DMS 273 treated with DMSO at 0.1 percent for 48 hours (cell line): ENCODE measurements at places on chromosomes 1 and 21.

DNA sequence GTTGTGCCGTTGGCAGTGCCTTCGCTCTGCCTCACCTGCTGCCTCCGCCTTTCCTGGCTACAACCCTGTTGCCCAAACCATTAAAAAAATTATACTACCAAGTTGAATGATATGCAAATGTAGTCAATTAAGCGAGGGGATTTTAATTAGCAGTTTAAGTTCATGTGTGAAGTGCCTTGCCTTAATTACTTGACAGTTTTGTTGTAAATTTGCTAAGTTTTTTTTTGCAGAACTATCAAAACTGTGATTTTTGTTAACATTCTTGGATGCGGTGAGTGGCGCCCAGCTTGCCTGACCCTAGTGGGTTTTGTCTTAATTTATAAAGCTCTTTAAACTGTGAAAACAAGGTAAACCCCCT lies 10.9 kb downstream of the SKI start:
- no peak for DNase-seq

DNA sequence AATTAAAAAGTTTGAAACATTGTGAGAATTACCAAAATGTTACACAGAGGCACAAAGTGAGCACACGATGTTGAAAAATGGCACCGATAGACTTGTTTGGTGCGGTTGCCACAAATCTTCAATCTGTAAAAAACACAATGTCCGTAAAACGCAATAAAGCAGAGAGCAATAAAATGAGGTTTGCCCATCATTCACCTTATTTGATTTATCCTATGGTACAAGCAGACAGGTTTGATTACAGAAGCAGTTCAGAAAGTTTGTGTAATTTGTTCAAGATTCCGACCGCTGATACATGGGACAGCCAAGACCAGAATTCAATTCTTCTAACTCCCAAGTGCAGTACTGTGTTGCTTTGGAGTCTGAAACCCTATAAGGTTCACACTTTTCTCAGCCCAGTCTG lies 318.3 kb upstream of the PROX1 start:
- DNase-seq = no peak

GRCh38 chr1:57887964-57888491 lies 464.2 kb upstream of the DAB1 start:
- no peak for DNase-seq

GRCh38 chr1:230327892-230328284 lies 98.2 kb downstream of the PGBD5 start:
- DNase-seq = no peak

- no peak for DNase-seq
These were observed 526 bp downstream of the TPR start for GRCh38 chr1:186374303-186375151.

DNA sequence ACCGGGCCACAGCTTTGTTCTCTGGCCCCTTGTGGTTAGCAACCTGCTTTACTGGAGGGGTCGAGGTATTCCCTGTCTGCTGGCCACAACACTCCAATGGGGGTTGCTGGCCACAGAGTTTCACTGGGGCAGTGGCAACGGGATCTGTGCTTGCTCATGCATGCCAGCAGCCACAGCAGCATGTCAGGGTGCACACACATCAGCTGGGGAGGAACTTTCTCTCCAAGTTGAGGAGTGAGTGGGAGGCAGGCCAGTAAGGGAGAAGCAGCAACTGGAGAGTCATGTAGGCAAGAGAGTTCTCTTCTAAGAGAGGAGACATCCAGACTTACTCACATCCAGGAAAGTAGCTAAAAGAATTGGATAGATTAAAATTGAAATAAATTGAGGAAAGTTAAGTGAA lies 38.0 kb downstream of the SAMD13 start:
- no peak for DNase-seq

DNA sequence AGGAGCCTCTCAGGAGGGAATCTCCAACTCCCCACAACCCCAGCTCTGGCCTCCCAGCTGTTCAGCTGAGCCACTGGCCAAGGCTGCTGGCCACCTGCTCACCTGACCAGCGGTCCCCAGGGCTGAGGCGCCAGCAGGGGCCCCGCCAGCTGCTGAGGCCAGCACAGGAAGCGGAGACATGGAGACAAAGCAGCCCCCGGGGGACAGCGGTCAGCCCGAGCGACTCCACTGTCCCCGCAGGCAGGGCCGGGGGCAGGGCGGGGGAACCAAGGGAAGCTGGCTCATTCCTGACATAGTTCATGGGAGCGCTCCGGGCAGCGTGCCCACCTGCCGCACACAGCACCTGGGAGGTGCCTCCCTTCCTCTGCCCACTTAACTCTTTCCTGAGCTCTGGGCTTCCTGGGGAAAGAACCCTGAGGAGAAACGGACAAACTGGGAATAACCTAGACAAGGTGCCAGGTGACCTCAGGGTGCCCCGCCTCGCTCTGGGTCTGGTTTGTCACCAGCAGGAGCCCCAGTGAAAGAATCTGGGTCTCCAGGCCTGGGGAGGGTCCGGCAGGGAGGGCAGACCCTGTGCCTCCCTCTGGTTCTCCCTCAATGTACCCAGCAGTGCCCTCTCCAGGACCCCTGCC lies 10.7 kb downstream of the EPHA2 start:
- DNase-seq = no peak

GRCh38 chr1:92228401-92228800 lies 10.7 kb downstream of the C1orf146 start:
- no peak for DNase-seq

- DNase-seq = no peak
These were observed 300.3 kb upstream of the B3GALT2 start for GRCh38 chr1:193486671-193487229.

DNA sequence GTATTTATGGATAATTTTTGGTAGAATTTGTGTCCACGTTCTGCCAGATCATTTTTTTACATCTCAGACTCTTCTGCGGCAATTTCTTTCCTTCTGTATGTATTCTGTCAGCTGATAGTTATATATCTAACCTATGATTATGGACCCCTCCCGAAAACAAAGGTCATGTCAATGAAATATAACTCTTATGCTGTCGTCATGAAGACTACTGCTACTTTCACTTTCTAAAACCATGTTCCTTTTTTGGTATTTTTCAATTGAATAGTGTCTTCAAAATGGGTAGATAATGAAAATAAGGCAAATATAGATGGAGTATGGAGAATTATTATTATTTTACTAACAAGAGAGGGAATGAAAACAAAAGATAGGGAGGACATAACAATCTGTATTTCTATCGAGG lies 3.2 kb downstream of the ANGPTL1 start:
- no peak for DNase-seq

DNA sequence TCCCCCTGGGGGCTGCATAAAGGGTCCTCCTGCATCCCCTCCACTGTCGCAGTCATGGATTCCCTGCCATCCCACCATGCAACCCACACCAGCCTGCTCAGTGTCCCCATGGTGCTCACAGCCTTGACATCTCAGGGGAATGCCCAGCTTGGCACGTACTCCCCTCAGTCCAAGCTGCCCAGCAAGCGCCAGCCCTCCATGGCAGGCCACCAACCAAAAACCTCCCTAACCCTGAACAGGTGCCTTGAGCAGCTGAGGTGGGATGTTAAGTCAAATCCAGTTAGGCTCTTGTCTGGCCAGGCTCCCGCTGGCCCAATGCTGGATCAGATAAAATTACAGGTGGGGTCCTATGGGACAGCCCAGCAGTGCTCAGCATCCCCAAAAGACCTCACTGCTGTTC lies 341 bp downstream of the VTCN1 start:
- no peak for DNase-seq

DNA sequence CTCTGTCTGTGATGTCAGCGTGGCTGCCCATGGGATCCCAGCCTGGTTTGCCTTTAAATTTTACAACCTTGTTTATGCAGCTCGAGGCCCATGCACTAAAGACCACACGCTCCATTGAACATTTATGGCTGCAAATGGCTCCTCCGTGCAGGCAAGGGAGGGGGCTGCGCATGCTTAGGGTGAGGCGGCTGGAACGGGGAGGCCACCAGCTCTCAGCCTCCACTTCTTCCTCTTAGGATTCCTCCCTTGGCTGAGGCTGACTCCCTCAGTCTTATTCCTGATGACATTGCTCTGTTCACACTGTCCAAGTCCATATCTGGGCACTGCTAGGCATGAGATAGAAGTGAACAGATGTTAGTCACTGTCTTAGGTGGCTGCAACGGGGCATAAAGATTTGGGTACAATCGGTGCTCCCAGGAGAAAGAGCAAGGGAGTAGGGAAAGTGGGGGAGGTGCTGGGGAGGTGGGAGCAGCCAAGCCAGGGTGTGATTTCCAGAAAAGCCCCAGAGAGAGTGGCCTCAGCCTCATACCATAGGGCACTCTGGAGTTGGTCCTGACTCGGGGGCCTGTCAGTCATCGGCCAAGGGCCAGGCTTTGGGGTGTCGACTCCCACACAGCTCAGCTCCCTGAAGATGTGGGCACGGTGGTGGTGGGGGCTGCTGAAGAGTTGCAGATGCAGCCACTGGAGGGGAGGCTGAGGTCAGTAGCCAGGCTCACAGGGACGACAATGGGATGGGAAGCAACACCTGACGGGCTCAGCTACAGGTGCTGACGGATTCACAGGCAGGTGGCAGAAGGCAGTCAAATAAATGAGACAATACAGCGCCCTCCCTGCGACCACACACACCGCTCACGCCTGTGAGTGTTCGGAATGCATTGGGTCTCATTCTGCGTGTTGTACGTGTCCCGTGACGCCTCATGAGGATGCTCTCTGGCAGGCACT lies 37.3 kb upstream of the ACTL8 start:
- no peak for DNase-seq

- no peak for DNase-seq
These were observed 34.2 kb upstream of the ABCD3 start for GRCh38 chr1:94383966-94384408.

DNA sequence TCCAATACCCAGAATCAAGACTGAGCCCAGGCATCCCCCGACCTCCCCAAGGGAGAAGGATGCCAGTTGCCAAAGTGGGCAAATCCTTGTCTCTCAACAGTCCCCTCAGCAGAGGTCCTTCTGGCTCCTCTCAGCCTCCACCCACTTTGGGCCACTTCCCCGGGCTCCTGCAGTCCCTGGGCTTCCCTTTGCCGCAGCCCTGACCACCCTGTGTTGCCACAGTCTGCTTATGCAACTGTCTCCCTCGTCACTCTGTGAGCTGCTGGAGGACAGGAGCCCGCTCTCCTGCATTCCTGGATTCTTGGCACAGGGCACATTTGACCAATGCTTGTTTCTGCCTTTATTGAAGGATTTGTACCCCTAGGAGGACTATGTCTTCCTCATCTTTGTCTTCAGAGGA lies 2.9 kb upstream of the LRP8 start:
- DNase-seq = no peak

- DNase-seq = no peak
These were observed 656.8 kb upstream of the NCAM2 start for GRCh38 chr21:20341431-20341830.

DNA sequence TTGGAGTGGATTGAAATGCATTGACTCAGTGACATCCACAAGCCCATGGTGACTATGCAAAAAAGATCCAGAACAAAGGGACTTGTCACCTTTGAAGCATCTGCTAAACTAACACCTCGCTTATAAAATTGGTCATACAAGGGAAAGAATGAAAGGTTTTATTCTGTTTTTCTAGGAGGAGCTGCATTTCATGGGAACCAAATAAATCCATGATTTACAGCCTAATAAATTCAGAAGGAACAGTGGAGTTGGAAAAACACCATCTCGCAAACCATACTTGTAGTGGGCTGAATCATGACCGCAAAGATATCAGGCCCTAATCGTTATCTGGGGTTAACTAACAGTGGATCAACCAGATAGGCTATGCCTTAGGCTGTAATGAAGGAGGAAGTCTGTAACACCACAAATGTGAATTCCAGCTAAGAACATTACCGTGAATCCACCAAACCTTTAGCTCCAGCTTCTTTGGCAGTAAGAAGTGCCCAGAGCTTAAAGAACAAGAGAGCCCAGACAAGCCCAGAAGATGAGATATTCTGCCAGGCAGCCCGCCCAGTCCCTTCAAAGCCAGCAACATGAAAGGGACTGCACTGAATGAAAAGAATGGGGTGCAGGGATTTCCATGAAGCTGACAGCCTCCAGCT lies 27.4 kb downstream of the RSPH1 start:
- DNase-seq = no peak

DNA sequence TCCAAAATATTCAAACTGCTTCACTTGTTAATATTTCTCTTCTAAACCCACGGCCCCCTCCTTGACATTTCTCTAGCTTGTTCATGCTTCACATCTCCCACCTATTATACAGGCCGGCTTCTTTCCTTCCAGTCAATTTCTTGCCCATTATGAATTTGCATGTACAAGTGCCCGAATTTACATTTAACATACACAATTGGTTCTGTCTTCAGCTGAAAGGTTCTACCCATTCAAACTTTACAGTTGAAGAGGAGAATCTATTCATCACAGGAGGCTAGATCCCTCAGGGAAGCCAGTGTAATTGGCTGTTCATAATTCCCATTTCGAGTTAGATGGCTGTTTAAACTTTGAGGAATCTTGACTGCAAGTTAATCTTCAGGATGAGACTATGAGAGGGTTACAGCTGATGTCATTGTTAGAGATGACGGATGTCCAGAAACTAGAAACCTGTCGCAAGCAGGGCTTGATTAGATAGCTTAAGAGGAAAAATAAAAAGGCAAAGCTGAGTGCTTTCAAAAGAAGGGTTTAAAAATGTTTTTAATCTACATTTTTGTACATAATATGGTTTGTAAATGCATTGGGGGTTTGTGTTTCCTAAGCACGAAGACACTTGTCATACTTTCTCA lies 157.0 kb downstream of the ADSS2 start:
- no peak for DNase-seq

GRCh38 chr1:33335020-33335419 lies 14.1 kb upstream of the A3GALT2 start:
- DNase-seq = no peak

DNA sequence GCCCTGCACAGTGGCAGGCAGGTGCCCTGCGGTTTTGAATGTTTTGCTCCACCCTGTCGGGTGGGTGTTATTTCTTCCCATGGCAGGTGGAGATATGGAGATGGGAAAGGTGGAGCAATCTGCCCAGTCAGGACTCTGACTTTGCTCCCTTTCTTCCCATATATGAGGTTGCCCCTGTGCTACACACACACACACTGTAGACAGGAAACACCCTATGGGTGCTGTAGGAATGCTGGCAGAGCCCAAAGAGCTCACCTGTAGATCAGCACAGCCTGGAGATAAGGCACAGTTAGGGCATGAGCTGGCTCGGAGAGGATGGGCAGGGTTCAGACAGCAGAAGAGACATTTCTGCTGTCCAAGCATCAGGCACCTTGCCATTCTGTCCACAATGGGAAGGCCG lies 246.0 kb upstream of the AJAP1 start:
- DNase-seq = no peak

- DNase-seq = no peak
These were observed 189.8 kb upstream of the OLFM3 start for GRCh38 chr1:102186536-102186935.

DNA sequence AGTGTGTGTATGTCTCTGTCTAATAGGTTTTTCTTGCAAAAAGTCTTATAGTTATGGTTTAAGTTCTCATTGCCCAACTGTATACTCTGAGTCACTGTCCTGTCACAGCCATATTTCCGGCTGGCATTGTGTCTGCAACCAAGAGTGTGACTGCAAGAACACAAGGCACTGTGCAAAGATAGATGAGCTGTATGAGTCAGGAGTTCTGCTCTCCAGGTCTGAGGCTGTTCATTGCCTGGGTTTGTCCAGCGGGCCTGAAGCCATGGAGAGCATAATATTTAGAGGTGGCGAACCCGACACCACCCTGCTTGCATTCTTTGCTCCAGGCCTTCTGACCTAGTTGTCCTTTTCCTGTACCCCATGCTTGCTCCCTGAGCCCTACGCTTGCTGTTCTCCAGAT lies 50.9 kb upstream of the CNIH3 start:
- peak; percentile 29 for DNase-seq
